ENCODE measurements at places on chromosomes 16 and 17.

DNA sequence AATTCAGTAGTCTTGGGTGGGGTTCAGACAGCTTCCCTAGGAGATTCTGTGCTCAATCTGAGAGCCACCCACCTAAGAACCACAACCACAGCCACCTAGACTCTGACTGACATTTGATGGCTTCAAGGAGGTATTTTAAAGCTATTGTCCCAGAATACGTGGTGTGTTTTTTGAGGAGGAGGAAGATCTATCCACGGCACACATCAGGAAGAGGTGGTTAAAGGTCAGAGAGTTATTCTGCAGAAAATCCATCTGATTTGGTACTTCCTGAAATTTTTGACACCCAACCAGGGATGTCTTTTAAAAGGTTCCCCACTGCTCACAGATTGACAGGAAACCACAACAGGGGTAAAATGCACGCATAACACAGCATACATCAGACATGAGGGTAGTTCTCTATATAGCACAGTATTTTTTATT is 25.1 kb downstream of the SMARCE1 start:
- no peak for DNase-seq

GRCh38 chr16:17467923-17468540 is 2.7 kb downstream of the XYLT1 start:
- DNase-seq, result no peak

DNA sequence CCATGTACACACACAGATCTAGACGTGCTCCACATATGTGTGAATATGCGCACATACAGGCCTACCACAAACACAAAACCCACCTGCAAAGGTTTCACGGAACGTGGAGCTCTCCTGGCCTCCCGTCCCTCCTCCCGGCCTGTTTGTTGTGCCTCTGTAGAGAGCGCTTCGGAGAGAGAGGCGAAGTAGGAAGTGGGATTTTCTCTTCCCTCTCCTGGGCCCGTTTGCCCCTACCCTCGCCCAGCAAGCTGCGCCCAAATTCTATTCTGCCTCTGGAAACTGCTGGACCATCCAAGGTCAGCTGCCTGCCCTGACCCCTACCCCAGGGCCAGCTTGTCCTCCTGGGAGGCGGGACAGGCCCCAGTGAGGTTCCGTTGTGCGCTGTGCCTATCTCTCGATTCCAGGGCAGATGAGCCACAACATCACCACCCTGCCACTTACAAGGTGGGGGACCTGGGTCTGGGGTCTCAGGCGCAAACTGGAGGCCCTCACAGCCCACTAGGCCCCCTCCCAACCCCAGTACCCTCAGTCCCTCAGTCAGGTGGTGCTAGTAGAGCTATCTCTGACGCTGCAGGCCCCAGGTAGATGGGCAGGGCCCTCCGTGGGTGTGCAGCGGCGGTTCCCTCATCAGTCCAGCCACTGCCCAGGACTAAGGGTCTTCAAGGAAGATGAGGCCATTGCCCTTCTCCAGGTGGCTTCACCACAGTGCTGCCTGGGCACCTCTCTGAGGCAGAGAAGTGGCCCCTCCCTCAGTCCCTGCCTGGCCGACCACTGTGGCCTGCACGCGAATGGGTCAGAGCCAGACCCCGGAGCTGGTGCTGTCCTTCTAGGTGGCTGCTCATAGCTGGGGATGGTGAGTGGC is 54.2 kb downstream of the BEAN1 start:
- DNase-seq, result no peak

- no peak for DNase-seq
These were observed 136.8 kb downstream of the CLEC16A start for GRCh38 chr16:11080999-11081630.

DNA sequence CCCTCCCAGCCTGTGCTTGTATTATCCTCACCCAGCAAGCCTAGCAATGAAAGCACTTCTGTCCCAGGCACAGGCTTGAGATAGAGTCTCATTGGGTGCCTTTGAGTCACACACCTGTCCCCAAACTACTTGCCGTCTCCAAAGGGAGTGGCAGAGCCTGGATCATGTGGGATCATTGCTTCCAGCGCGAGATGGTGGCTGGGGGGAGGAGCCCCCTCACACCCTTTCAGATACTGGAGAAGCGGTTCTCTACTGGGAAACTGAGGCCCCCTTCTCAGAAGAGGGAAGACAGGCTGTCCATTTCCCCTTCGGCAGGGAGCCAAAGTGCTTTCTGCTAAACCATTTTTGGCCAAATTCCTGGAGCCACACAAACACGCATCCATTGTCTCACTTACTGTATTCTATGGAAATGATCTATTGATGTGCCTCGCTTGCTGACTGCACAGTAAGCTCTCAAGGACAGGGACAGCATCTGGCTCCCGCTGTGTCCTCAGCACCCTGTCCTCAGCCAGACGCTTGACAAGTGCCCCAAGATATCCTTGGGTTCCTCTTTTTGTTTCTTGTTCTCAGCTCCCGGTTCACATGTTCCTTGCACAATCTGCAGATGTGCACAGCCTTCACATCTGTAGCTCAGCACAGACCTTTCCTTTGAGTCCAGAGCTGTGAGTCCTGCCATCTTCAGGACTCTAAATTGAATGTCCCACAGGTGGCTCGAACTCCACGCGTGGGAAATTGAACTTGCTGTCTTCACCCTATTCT is 26.0 kb upstream of the DLX3 start:
- DNase-seq, result no peak

DNA sequence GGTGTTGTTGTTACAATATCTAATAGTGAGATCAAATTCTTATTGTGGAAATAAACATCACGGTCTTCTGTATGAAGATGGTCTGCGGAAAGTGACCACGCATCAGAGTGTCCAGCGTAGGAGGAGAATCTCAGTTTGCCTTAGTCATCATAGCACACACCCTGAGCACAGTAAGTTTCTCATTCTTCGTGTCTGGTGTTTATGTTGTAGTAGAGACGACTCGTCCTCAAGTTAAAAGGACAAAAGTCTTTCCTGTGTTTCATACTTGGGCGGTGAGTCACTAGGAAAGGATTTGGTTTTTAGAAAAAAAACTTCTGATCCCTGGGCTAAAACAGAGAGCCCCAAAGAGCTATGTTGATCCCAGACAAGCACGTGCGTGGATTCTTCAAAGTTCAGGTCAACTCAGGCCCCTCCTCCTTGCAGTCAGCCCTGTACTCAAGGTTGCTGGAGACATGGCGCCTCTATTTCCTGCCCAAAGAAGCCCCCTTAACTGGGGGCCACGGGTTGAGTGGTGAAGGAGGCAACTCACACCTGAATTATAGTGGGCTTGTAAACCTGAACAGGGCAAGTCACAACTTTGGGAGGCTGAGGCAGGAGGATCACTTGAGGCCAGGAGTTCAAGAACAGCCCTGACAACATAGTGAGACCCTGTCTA is 170.4 kb downstream of the ZFHX3 start:
- no peak for DNase-seq

DNA sequence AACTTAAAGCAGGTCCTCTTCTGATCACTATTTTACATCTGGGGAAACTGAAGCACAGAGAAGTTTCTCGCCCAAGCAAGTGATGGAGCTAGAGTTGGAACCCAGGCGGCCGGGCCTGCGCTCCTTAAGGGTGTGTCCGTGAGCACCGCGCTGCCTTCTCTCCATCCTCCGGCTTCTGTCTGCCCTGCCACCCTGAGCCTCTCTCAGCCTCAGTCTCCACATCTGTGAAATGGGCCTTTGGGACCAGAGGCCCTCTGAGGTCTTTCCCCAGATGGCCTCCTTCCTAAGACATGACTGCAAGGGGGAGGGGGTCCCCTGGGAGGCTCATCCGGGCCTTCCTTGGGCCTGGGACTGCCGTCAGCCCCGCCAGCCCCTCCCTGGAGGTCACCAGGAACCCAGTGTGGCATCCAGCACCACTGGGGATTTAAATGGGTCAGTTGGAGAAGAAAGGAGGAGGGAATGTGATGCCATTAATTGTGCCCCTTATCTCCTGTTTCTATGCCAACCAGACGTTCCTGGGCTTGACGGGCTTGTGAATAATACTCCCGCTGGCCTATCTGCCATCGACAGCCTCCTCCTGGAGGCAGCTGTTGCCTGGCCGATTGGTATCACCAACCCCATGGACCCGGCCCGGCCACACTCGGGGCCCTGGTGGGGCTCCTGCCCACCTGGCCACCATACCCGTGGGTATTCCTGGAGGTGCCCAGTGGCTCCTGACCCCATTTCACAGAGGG is 5.1 kb downstream of the ZFPM1 start:
- DNase-seq, result no peak

- no peak for DNase-seq
These were observed 14.1 kb downstream of the FAM222B start for GRCh38 chr17:28828294-28829040.

GRCh38 chr17:74758848-74759168 is 10.4 kb downstream of the NHERF1 start:
- no peak for DNase-seq

- no peak for DNase-seq
These were observed 129.5 kb downstream of the DYNLRB2 start for GRCh38 chr16:80670170-80670865.

DNA sequence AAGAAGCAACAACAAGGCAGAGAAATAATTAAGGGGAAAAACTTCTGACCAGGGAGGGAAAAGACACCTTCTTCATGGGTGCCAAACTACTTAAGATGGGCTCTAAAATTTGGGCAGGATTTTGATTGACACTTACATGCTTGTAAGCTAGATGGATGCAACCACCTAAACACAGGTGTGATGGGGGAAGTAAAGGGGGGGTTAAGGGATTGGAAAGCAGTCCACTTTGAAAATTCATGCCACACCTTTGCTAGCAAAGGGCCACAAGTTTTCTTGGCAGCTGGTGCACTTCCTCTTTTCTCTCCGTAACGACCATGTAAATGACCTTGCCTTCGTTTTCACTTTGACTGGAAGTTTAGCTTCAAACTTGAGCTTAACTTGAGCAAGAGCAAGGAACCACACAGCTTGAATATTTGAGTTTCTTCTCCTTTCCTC is 14.3 kb upstream of the PRKAR1A start:
- no peak for DNase-seq

GRCh38 chr16:68760671-68761275 is 23.7 kb downstream of the CDH1 start:
- DNase-seq, result peak; percentile 19

DNA sequence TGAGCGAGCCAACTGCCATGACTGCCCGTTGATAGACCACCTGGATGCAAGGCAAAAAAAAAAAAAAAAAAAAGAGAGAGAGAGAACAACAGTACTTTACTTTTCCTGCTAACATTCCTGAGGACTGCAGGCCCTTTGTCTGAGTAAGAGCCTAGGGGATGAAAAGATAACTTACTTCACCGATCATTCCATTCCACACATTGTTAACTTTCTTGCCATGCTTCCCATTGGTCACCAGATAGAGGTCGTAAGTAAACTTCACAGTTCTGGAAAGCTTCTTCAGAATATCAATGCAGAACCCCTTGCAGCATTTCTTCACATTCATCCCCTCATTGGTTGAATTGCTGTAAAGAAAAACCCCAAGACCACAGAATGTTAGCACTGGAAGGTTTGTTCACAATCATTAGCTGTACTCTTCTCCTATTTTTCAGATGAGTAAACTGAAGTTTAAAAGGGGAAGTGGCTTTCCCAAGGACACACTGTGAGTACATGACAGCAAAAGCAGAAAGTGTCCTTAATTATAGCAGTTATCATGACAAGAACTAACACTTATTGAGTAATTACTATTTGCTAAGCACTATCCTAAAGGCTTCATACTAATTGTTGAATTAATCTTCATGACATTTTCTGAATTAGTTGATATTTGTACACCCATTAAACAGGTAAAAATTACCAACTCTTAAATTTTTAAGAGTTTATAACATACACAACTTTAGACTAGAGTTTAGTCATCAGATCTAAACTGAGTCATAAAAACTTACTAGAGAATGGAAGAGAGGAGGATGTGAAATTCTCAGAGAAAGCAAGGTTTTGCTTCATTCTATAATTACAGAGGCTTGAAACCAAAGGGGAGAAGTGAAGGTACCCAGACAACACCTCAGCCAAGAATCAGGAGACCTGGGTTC is 341.2 kb downstream of the GRIN2A start:
- no peak for DNase-seq

DNA sequence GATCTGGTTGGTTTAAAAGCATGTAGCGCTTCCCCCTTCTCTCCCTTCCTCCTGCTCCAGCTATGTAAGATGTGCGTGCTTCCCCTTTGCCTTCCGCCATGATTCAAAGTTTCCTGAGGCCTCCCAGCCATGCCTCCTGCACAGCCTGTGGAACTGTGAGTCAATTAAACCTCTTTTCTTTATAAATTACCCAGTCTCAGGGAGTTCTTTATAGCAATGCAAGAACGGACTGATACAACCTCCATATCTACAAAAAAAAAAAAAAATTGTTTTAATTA is 16.6 kb upstream of the PDXDC1 start:
- no peak for DNase-seq

DNA sequence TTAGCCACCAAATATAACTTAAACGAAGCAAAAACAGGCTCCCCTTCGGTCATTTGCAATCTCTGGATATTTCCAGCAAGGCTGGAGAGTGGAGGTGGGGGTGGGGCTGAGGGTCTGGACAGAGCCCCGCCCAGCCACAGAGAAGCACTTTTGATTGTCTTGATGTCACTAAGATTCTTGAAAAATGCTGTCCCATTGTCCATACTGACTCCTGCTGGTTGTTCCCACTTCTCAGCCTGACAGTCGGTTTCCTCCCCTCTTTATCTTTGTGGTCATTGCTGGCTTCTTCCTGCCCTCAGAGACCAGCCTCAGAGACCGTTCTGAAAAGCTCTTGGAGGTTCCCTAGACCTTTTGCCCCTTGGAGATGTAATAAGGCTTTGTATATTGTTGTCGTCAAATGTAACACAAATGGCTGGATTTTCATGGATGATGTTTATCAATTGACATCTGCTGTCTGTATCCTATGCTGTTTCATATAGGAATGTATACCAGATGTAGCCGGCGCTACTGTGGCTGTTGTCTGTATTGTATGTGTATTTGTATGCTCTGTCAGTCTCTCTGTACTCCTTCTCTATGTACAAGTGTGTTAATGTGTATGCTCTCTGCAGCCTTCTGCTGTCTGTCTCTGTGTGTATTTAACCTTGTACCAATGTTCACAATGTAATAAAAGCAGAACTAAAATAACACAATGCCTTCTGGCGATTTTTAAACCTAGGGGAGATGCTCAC is 94.8 kb upstream of the DNAH9 start:
- no peak for DNase-seq

DNA sequence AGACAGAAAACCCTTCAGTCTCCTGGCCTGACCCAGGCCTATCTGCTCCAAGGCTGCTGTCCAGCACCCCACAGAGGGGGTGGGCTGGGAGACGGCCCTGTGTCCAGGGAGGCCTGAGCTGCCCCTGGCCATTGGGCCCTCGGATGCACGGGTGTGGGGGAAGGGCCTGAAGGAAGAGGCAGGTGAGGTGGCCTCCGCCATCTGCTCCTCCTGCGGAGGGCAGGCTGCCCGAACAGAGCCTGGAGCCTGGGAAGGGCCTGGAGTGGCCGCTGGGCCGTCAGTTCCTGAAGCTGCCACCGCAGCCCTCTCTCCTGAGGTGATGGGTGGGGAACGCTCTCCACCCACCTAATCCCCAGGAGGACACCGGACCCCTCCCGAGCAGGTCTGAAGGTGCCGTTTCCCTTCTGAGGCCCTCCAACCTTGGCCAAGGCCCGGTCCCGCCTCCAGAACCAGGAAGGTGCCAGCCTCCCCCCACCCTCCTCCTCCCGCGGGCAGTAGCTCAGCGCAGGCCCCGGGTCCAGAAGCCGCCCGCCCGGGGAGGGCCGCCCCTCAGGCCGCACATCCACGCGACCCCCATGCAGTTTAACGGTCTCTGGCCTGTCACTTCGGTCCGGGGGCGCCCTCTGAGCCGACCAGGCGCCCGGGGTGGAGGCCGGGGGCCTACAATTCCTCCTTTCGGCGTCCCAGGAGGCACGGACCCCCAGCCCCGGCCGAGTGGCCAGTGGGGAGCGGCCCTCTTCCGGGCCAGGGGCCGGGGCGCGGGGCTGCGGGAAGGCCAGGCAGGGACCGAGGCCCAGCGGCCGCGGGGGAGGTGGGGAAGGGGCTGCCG is 835 bp downstream of the FBXL16 start:
- DNase-seq, result no peak
